CD4-positive, alpha-beta T cell treated with Interleukin-1 beta for 1 hour (primary cell): ENCODE measurements at places on chromosomes 6 and 20.

DNA sequence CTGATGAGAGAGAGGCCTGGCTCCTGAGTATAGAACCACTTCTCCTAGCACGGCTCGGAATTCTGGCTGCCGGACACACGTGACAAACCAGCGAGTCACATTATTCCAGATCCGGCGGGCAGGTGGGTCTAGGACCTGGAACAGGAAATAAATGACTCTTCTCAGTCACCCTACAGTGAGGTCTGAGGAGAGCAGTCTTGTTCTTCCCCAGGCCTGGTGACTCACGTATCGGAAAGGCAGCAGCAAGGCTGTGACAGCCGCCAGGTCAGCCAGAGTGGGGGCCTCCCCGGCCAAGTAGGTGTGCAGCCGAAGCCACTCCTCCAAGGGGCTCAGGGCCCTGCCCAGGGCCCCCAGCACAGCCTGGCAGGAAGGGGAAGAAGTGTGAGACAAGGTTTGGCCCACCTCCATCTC lies 2.8 kb downstream of the VARS1 start:
- DNase-seq = no peak

DNA sequence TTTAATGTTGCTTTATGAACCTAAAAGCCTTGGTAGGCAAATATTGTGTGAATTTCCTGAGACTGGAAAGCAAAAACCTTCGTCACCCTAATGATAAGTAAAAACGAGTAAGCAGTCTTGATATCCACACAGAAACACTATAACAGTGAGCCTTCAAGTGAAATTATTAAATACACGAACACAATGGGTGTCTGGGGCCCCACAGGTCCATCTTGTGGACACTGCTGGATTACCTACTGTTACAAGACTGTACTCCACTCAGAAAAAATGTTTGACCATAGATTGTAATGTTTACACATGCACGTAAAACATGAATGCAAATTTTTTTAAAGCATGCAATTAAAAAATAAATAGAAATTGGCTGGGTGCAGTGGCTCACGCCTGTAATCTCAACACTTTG lies 466.9 kb downstream of the CD83 start:
- DNase-seq = no peak

GRCh38 chr6:148972481-148972880 lies 225.7 kb downstream of the UST start:
- peak; percentile 52 for DNase-seq

- DNase-seq = no peak
Observed at GRCh38 chr6:70412252-70413113, 825 bp upstream of the FAM135A start.

GRCh38 chr6:129215916-129216520 lies 333.1 kb downstream of the LAMA2 start:
- DNase-seq = no peak

GRCh38 chr6:114058435-114058834 lies 87.5 kb upstream of the HDAC2 start:
- no peak for DNase-seq

GRCh38 chr6:149974825-149975224 lies 11.1 kb downstream of the ULBP1 start:
- no peak for DNase-seq

- DNase-seq = no peak
Observed at GRCh38 chr6:81465859-81466258, 286.6 kb downstream of the TENT5A start.

- no peak for DNase-seq
Observed at GRCh38 chr20:53942973-53943372, 127.4 kb downstream of the BCAS1 start.

- DNase-seq = no peak
Observed at GRCh38 chr6:116090251-116090650, 10.4 kb upstream of the NT5DC1 start.

DNA sequence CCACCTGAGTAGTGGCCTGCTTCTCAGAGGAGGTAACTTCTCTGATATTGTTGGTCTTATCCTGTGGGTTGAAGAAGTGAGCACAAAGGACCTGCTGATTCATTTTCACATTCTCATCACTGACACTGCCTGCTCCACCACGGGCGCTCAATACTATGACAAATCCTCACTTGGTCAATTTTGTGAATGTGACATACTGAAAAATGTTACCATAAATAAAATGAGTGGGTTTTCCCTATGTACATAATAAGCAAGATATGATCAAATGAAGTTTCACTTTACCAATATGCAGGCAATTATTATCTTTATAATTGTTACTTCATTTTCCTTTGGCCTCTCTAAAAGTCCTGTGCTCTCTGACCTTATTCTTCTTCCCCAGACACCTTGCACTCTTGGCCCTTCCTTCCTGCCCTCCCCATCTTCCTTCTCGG lies 71.5 kb upstream of the RIPOR2 start:
- DNase-seq = peak; percentile 49

DNA sequence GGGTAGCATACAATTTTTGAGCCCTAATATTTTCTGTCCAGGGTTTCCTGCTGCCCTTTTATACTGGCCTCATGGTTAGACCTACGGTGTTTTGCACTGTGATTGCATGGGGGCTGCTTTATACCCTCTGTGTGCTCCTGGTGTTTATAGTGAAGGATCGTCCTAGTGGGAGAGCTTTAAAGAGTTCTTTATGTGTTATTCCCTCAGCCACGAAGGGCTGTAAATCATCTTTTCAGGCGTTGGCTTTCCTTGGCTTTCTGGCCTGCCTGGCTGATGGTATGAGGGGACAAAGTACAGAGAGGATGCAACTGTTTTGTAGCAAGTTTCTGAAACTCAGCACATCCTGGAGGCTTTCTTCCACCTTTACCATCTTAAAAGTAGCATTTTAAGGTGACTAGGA lies 464.3 kb downstream of the EPM2A start:
- DNase-seq = no peak

DNA sequence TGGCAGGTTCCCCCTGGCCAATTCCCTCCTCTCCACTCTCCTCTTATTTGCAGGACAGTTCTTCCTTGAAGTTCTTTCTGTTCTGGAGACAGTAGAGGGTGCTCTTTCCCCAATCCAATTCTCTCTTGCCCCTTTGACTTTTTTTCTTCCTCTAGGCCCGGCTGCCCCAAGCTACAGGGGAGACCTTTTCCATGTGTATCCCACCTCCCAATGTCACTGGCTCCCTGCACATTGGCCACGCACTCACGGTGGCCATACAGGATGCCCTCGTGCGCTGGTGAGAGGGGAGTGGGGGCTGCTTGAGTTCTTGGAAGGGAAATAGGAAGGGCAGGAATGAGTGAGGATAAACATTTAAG lies 1.5 kb downstream of the VARS2 start:
- no peak for DNase-seq

GRCh38 chr6:119334535-119335264 lies 14.9 kb downstream of the MAN1A1 start:
- no peak for DNase-seq

- DNase-seq = no peak
Observed at GRCh38 chr6:147855803-147856482, 347.5 kb downstream of the SAMD5 start.

DNA sequence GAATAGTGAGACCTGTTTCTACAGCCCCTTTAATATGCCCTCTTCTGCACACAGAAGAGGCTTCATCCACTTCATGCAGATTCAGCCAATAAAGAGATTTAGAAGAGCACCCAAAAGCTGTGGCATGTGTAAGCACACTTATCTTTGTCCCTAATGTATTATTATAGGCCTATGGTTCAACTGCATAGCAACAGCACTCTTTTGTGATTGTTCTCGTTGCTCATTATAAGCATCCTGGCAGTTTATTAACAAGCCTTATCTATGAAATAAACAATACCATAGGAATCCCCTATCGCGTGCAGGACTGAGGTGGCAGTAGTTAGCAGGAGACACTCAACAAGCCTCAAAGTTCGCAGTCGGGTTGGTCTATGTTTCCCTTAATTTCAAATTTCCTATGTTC lies 138.5 kb upstream of the BEND6 start:
- DNase-seq = no peak

- DNase-seq = no peak
Observed at GRCh38 chr6:163183806-163184205, 230.7 kb upstream of the QKI start.

DNA sequence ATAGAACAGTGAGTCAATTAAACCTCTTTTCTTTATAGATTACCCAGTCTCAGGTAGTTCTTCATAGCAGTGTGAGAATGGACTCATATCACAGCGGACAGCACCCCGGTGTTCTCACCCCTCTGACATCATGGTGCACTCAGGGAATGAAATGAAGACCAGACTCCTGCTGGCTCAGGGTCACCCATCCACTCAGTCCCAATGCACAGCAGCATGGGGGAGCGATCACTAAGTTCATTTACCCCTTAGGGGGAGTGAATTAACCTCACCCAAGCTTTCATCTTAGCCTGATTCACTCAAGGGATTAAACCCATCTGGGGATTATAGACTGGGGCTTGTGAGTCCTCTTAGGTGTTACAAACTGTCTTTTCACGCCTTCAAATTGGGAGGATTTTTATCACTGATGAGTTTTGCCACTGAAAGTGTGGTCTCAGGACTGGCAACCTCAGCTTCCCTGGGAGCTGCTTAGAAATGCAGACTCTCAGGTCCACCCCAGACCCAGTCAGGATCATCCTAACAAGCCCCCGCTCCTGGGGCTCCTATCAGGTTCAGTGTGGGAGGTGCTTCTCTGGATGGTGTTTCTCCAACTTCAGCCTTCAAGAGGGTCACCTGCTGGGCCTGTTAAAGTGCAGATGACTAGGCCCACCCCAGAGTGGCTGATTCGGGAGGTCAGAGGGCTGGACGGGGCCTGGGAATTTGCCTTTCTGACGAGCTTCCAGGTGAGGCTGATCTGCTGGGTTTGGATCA lies 44.3 kb upstream of the FRMD1 start:
- no peak for DNase-seq

- no peak for DNase-seq
Observed at GRCh38 chr6:81736428-81736827, 16.1 kb downstream of the TENT5A start.

DNA sequence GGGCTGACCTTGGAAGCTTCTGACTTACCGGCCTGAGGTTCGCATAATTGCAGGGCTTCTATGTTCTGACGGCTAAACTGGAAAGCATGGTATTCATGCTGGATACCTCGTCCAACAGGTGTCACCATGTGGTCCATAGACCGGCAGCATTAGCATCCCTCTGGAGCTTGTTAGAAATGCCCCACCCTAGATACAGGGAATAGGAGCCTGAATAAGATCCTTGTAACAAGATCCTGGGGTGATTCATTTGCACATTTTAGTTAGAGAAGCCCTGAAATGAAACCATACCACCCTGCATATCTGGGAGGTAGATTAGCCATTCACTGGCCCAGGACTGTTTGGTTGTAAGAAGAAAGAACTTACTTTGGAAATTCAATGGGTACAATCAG lies 77.7 kb downstream of the TMEM170B start:
- no peak for DNase-seq

GRCh38 chr20:62804627-62805154 lies at the start of gene OGFR:
OGFR (plus strand) TSS chr20:62804835; CDS start chr20:62804860, 25 bp downstream.
- peak; percentile 78 for DNase-seq

- no peak for DNase-seq
Observed at GRCh38 chr6:116192786-116193185, 61.1 kb downstream of the TSPYL4 start.

DNA sequence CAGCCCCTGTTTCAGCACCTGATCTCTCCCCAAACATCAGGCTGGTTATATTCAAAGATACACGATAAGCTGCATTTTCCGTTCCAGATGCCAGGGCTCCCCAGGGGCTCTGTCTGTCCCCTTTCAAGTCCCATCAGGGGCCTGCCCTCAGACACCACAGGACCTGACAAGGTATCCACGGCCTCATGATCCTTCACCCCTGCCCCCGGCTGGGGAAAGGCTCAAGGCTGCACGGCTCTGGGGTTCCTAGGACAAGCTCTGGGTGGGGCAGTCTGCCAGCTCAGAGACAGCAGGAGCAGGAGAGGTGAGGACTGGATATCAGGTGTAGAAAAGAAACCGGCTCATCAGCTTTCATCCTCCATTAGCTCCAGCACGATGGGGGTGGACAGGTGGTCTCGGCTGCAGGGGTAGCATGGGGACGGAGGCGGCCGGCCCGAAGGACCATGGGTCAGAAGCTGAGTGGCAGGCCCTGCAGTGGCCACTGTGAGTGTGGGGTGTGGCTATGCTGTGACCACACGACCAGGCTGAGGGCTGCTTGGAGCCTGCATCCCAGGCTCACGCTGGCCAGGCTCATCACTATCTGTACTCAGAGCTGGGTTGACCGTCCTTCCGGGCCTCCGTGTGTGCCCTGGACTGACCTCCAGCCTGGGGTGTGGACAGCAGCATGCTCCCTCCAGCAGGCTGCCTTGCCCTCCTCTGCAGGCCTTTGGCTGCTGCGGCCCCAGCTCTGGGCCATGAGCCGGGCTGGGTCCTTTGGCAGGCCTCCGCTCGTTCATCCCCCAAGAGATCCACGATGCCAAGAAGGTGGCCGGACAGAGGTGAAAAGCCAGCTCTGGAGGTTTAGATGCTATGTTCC lies 386.2 kb downstream of the THBS2 start:
- no peak for DNase-seq

- no peak for DNase-seq
Observed at GRCh38 chr6:138958595-138958994, 29.5 kb downstream of the REPS1 start.

DNA sequence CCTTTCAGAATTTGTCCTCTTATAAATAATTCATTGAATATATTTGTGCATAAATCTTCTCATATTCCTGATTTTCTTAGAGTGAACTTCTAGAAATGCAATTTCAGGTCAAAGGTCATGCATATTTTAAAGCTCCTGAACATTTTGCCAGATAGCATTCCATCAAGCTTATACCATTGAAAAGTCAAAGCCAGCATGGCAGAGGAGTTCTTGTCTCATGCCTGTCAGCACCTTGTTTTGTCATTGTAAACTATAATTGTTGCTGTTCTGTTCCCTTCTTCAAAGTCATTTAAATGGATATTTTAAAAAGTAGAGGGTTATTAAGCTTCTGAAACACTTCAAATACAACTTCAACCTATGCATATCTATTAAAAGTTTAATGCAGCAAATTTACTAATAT lies 170.6 kb downstream of the EYA4 start:
- no peak for DNase-seq

DNA sequence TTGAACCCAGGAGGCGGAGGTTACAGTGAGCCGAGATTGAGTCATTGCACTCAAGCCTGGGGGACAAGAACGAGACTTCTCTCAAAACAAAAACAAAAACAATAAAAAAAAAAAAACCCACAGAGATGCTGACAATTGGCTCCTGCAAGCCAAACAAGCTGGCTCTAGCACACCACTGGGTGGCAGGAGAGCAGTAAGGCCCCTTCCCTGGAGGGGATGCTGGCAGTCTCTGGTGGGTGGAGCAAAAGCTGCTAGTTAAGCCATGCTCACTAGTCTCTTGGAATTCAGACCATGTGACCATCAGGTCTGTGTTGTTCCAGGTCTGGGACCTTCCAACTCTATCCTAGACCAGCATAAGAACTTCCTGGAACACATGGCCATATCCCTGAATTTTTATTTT lies 18.9 kb upstream of the DSN1 start:
- peak; percentile 27 for DNase-seq

- no peak for DNase-seq
Observed at GRCh38 chr6:162674452-162674851, 53.1 kb downstream of the PRKN start.
